Effector memory CD4-positive, alpha-beta T cell (primary cell): ENCODE measurements at places on chromosomes 12 and 14.

- no peak for DNase-seq
Observed at GRCh38 chr12:105899589-105899988, 239.2 kb downstream of the NUAK1 start.

- DNase-seq, result peak; percentile 51
Observed at GRCh38 chr12:6230321-6231110, 30.3 kb downstream of the CD9 start.

DNA sequence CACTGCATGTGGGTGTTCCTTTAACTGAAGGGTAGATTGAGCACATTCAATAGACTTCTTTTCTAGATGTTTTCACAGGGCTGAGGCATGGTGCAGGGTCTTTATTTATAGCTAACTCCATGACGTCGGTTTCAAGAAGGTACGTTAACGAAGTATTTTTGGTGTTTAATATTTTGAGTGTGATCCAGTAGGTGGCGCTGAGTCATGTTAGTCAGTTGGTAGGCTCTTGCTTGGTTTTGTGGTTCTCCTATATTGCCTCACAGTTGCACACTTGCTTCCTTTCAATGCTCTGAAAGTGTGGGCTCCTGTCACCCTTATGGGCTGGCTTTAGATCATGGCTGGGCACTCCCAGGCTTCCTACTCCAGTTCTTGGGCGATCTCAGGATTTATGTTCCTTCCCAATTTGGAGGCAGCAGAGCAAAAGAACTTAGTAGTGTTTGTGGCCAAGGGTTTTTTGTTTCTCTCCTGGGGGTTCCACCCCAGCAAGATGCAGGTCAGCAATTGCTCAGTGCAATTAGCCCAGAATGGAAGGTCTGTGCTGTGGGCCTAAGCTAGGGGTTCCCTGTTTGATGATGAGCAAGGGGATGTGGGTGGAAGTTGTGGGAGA lies 471.6 kb upstream of the FOXG1 start:
- DNase-seq, result no peak

- no peak for DNase-seq
Observed at GRCh38 chr14:101917413-101918017, 46.9 kb upstream of the DYNC1H1 start.

GRCh38 chr12:68247785-68248184 lies 5.6 kb downstream of the IL22 start:
- DNase-seq, result no peak

GRCh38 chr12:104469066-104469465 lies 12.3 kb downstream of the CHST11 start:
- DNase-seq, result no peak

- DNase-seq, result no peak
Observed at GRCh38 chr14:104341532-104342434, 203.4 kb downstream of the KIF26A start.

GRCh38 chr12:122841544-122842321 lies 6.5 kb downstream of the HIP1R start:
- no peak for DNase-seq

- DNase-seq, result no peak
Observed at GRCh38 chr12:41205070-41205709, 17.1 kb downstream of the PDZRN4 start.

GRCh38 chr12:118558941-118559340 lies 182.6 kb downstream of the SUDS3 start:
- DNase-seq, result no peak

DNA sequence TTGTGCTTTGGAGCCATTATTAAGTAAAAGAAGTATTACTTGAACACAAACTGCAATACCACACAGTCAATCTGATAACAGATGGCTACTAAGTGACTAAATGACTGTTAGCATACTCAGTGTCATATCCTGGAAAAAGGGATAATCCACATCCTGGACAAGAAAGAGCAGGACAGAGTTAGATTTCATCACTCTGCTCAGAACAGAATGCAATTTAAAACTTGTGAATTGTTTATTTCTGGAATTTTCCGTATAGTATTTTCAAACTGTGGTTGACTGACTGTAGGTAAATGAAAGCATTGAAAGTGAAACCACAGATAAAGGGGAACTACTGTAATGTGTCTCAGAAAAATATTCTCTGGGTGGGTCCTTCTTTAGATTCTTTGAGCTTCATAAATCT lies 458.8 kb downstream of the TMEM117 start:
- DNase-seq, result no peak

GRCh38 chr12:46209914-46210872 lies 58.6 kb downstream of the SLC38A1 start:
- DNase-seq, result peak; percentile 42

DNA sequence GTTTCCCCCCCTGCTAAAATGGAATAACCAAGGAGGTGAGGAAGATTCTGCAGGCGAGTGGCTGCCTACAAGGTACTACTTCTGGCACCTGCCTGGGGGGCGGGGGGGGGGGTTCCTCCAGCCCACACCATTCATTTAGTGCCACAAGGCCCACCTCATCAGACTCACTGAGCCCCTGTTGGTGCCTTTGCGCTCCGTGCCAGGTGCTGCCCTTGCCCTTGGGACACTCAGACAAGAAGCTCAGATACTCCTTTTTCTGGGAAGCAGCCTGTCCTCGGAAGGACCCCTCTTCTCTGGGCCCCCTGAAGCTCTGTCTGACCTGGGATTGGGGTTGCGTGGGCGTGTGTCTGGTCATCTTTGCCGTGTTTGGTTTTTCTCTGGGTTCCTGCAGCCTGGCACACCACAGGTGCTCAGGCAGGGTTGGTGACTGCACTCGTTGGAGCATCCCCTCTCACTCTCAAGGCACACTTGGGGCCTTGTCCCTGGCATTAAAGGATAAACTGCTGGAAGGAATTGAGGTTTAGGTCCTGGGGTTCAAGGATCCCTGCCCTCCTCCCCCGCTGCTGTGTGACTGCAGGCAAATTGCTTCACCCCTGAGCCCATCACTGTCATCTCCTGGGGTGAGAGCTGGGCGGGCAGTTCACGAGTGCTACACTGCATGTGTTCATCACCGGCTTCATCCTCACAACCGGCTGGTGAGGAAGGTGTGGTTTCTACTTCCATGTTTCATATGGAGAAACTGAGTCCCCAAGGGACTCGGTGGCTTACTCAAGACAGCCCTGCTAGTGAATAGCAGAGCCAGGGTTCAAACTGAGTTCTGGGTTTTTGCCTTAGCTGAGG lies 16.9 kb downstream of the FAM222A start:
- DNase-seq, result no peak

DNA sequence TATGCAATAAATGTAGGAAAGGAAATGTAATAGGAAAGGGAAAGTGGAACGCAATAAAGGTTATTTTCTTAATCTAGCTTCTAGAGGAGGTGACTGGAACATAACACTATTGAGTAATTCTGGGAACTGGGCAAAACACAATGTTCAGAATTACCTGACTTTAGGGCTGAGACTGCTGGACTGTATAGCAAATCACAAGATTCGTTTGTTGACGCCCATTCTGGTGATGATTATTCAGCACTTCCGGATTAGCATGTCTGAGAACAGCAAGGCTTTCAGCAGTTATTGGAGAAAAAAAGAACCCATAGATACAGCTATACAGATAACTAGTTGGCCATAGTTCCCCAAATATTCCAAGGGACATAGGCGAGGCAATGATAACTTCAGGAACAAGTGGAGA lies 2.3 kb upstream of the KLRD1 start:
- DNase-seq, result no peak
